GM06990 (cell line): ENCODE measurements at places on chromosomes 7 and 10.

DNA sequence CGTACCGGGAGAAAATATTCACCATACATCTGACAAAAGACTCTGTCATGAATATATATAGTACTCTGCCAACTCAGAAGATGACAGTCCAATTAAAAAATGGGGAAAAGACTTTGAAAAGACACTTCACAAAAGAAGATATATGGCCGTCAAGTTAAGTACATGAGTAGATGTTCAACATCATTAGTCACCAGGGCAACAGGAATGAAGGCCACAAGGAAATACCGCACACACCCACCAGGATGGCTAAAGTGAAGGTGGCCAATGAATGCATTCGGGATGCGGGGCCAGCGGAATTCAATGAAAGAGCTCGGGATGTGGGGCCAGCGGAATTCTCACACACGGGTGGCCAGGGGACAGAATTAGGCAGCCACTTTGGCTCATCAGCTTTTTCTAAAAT, 42.2 kb downstream of the MAD1L1 start:
- DNase-seq: no peak

GRCh38 chr10:5888843-5889623, 660 bp downstream of the ANKRD16 start:
- peak; percentile 70 for DNase-seq

- DNase-seq: no peak
Measured at GRCh38 chr10:22429146-22429545, 83.8 kb downstream of the SPAG6 start.

GRCh38 chr7:131556053-131556908, at the start of gene PODXL:
PODXL (minus strand) TSS chr7:131556628; CDS start chr7:131556359, 269 bp downstream.
- peak; percentile 71 for DNase-seq

- DNase-seq: no peak
Measured at GRCh38 chr10:132497063-132497680, 40.4 kb upstream of the INPP5A start.

DNA sequence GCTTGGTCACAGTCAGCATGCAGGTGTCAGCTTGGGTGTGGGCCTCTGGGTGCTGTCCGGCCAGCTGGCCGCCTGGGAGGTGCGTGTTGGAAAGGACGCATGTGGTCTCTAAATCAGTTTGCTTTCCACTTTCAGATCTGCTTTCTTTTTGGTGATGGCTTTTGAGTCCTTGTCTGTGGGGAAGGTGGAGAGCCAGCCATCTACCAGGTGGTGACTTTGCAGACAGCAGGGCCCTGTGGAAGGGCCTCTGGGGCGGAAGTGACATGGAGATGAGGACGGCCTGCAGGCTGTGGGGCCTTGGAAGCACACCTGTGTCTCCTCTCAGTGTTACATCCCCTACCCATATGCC, 59.4 kb downstream of the WDR37 start:
- no peak for DNase-seq

DNA sequence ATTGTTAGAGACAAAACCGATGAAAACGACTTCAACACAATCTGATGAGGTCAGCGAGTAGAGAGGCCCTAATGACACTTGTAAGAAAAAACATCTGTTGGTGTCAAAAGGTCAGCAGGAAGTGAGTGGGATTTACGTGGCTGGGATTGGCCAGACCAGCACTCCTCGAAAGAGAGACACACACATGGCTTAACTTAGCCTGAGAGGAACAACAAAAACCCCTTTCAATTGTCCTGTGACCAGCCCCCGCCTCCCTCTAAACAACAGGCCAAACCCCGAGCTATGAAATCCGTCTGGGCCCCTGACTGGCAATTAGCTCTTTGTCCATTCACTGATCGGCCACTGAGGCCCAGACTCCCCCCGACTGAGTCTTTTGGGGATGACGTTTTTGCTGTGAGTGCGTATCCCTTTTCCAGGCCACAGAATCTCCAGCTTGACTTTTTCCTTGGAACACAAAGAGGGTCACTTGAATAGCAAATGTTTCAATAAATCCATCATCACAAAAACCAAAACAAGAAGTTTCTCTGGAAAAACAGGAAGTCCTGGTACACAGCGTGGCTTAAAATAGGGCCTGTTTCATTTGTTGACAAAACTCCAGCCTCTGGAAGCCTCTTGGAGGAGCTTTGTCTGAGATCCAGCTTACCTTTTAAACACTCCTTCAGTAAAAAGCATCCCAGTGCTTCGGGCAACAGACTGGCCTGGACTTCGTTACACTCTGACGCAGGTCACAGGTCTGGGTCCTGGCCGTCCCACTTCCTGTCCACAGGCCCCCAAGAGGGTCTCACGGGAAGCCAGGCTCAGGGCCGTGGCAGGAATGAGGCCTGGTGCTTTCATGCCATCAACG, 103.0 kb downstream of the CTBP2 start:
- DNase-seq: no peak

DNA sequence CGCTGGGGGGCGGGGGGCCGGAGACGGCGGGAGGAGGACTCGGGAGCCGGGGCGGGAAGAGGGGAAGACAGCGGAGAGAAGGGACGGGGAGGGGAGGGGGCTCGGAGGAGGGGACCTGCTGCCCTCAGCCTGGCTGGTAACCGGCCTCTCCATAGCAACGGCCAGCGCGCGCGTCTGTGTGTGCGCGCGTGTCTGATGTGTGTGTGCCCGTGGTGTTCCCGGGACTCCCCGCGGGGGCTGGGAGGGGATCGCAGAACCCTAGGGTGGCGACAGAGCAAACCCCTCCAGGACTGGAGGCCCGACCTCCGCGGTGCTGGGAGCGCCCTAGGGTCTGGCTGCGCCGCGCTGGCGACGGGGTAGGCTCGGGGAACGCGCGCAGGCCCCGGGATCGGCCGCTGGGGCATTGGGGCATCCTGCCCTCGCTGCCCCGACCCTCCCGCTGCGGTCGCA, 356.3 kb downstream of the DNAJB6 start:
- DNase-seq: no peak

GRCh38 chr10:91566115-91566514, 66.8 kb downstream of the PPP1R3C start:
- no peak for DNase-seq
